Activated CD8-positive, alpha-beta memory T cell treated with anti-CD3 and anti-CD28 coated beads for 1 hour (primary cell): ENCODE measurements at places on chromosomes 12 and 14.

DNA sequence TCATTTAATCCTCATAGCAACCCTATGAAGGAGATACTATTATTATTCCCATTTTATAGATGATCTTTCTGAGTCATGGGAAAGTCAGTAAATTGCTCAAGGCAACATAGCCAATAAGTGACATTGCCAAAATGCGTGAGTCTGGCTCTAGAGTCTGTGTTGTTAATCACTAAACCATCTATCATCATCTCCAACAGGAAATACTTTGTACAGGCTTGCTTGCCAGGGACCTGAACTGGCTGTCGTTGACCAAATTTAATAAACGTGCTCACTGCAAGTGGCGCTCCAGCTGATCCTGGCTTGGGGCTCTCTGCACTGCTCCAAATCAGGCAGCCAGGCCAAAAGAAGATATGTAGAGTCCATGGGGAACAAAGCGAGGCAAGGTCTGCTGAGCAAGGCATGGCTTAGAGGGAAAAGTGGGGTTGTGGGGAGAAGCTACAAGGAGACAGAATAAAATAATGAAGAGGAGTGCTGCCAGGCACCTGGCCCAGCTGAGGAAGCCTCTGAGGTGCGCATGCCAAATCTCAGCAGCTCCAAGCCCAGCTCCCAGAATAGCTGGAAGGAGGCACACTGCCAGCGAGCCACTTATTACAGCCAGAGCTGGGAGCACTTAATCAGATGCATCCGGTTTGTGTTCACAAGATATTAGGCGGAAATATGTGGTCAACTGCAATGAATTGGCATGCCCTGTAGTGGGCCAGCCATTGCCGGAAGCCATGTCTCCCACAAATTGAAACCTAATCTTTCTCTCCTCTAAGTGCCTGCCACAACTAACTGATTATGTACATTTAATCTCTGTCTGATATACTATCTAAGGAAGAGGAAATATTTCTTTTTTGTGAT, 43.3 kb upstream of the PTPRO start:
- DNase-seq: no peak

GRCh38 chr12:28681980-28682379, 467.1 kb upstream of the FAR2 start:
- no peak for DNase-seq

- DNase-seq: no peak
These were observed 352.9 kb upstream of the OR4E1 start for GRCh38 chr14:22026527-22026926.

GRCh38 chr12:92641291-92641690, 61.5 kb upstream of the PLEKHG7 start:
- no peak for DNase-seq

GRCh38 chr14:62304257-62304656, 542.0 kb downstream of the SNAPC1 start:
- DNase-seq: no peak
